Activated effector memory CD4-positive, alpha-beta T cell treated with Interleukin-2 at 50 U/mL for 16 hours (primary cell): ENCODE measurements at places on chromosomes 7 and 10.

DNA sequence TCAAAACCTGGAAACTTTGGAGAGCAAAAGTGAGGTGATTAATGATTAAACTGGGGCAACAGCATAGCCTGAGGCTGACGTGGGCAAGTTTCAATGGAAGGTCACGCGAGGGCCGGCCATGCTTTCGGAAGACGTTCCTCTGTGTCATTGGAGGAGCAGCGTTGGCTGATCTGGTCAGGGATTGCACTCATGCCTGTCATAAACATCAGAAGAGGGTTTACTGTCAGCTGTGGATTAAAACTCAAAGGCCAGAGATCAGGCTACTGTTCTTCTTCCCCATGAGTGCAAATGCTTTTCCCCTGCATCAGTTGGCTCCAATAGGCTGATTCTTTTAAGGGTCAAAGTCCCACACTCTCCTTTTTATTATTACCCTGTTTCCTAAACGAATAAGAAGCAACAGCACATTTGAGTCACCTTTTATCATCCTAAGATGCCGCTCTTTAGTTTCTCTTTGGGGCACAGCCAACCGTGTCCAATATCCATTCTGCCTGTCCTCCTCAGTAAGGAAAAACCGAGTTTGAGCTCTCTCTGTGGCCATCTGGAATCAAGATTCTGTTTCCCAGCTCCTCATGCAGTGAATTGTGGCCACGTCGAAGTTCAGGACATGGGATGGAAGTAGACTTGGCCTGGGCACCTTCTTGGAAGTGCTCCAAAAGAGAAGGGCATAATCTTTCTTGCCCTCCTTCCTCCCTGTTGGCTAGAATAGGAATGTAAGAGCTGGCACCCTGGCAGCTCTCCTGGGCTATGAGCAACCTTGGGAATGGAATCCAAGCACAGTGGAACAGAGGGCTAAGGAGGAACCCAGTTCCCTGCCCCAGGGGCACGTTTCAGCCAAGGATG is 62.5 kb upstream of the INSIG1 start:
- no peak for DNase-seq

DNA sequence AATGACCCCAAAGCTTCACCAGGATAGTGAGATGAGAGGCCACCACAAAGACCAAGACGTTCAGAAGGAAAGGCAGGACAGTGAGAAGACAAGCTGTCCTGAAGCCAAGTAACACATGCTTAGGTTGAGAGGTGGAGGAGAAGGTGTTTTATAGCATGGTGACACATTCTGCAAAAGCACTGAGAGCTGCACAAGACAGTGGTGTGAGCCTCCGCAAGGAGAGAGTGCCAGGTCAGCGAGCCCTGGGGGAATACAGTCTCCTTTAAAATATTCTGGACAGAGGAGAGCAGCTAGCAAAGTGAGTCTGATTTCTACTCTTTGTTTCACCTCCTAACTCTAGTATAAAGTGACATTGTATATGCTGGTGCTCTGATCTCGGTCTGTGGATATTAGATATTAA is 68.0 kb upstream of the VKORC1L1 start:
- no peak for DNase-seq

GRCh38 chr7:1476859-1477258 is 17.6 kb upstream of the MICALL2 start:
- no peak for DNase-seq

DNA sequence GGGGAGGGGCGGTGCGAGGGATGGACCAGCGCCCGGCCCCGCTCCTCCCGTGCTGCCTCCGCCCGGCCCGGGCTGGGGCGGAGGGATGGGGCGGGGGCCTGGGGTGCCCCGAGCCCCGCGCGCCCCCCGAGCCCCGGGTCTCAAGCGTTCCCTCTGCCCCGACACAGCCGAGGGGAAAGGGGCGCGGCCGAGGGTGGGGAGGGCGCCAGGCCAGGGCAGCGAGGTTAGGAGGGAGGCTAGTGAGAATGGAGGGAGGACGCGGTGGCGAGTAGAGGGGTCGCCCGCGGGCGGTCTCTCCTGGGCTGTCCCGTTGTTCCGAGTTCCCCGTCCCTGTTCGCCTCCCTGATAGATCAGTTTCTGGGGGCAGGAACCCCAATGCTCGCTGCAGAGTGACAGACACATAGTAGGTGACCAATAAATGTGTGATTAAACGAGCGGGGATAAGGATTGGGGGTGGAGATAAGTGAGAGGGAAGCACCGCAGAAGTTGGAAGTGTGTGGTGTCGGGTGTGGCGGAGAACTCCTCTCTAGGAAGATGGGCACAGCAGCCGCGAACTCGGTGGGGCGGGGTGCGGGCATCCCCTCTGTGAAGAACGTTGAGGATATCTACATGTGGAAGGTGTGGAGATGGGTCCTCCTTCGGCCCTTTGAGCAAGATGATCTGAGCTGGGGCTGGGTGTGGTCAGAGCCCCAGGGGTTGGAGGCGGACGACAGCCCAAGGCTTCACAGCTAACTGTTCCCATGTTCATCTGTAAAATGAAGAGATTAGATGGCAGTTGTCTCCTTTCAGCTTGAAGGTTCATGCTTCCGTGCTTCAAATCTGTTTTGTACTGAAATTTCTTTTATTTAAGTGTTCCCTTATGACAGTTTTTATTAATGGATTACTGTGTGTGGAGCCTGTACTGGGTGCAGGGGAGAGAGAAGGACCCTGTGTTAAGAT is 580 bp downstream of the ZNF775 start:
- DNase-seq = no peak

DNA sequence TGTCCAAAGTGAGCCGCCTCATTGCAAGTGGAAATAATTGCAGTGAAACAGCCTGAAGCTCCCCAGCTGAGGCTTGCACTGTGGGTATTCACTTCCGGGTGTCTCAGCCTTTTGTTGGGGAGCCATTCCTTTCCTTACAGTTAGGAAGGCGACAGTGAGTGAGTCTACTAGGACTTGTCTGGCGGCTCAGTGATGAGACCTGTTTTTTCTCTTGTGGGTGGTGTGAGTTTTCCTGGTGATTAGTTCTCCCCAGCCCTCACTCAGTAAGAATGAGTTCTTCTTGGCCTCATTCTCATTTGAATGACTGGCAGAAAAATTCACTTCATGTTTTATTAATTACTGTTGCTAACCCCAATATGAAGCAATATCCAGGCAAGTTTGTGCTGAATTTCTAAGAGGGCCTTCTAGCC is 2.6 kb downstream of the PGAM1 start:
- DNase-seq = no peak

GRCh38 chr10:132580143-132580542 is 42.6 kb downstream of the INPP5A start:
- no peak for DNase-seq

- DNase-seq = no peak
Measured at GRCh38 chr7:132577206-132578049, 1.2 kb upstream of the PLXNA4 start.

GRCh38 chr10:126674741-126675515 is 4.4 kb upstream of the C10orf90 start:
- DNase-seq = no peak

GRCh38 chr10:2119316-2119715 is 382.0 kb upstream of the ADARB2 start:
- no peak for DNase-seq

GRCh38 chr10:117965984-117966383 is 80.8 kb downstream of the RAB11FIP2 start:
- DNase-seq = no peak

DNA sequence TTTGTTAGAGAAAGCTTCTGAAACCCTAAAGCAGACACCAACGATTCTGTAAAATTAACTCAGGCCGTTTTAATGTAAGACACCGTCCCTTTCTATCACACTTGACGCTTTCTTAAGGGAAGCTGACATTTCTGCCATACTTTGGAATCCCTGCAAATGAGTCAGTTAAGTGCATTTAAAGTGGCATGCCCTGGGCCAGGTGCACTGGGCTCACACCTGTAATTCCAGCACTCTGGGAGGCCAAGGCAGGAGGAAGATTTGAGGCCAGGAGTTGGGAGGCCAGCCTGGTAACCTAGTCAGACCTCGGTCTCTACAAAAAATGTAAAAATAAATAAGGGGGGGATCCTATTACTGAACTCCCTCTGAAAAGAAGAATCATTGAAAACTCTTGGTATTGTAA is 4.4 kb downstream of the UBE2H start:
- DNase-seq = no peak

DNA sequence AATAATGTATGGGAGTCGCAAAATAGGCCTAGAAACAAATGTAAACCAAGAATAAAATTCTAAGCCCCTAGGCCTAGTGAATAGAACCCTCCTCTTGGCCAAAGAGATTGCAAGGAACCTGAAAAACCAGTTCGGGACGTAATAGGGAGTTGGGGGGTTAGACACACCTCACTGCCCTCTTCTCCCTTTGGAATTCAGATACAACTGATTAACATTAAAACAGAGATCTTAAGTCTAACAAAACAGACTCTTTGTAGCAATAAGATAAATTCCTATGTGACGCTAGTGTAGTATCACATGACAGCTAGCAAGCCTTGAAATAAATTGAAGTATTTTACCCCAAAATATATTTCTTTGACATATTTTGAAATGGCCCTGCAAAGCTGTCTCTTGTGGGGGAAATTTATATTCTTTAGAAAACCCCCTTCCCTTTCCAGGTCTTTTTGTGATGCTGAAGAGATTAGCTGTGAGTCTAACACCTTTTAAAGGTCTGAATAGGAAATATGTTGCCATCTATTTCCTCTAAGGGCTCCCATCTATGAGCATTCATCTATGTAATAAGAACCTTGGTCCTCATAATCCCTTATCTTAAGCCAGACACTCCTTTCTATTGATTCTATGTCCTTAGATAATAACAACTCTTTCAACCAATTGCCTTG is 623.4 kb upstream of the NRG3 start:
- no peak for DNase-seq

GRCh38 chr10:88616250-88616977 is 29.9 kb downstream of the LIPJ start:
- no peak for DNase-seq

GRCh38 chr7:14339861-14340260 is 350.4 kb upstream of the ETV1 start:
- no peak for DNase-seq

DNA sequence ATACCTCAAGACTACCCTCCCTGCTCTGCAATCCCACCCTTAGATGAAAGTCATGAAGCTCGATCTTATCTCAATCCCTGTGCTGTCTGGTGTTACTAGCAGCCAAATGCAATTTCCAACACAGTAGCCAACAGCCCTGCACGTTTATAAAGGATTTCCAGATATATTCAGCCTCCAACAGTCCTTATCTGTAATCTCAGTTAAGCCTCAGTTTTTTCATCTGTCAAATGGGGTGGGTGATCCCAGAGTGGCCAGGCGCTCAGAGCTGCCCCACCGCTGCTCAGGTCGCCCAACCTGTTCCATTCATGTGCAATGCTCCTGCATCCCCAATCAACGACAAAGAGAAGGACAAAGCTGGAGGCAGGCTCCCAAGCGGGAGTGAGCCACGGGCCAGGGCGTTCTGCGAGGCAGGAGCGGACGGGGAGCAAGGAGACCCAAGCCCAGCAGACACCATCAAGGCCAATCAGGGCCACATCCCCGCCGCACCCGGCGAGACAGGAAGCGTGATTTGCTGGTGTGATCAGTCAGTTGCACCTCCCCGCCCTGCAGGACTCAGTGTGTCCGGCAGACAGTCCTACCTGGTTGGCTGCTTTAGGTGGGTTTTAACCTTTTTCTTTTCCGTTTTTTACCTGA is 19.7 kb downstream of the PDGFA start:
- DNase-seq = no peak

GRCh38 chr7:134504660-134505164 is 22.7 kb upstream of the AKR1B10 start:
- DNase-seq = no peak

- no peak for DNase-seq
Measured at GRCh38 chr10:79138449-79139123, 69.8 kb downstream of the ZMIZ1 start.

GRCh38 chr7:132168239-132168638 is 408.0 kb downstream of the PLXNA4 start:
- DNase-seq = no peak

- DNase-seq = no peak
Measured at GRCh38 chr7:127650847-127651555, 993 bp upstream of the SND1 start.

DNA sequence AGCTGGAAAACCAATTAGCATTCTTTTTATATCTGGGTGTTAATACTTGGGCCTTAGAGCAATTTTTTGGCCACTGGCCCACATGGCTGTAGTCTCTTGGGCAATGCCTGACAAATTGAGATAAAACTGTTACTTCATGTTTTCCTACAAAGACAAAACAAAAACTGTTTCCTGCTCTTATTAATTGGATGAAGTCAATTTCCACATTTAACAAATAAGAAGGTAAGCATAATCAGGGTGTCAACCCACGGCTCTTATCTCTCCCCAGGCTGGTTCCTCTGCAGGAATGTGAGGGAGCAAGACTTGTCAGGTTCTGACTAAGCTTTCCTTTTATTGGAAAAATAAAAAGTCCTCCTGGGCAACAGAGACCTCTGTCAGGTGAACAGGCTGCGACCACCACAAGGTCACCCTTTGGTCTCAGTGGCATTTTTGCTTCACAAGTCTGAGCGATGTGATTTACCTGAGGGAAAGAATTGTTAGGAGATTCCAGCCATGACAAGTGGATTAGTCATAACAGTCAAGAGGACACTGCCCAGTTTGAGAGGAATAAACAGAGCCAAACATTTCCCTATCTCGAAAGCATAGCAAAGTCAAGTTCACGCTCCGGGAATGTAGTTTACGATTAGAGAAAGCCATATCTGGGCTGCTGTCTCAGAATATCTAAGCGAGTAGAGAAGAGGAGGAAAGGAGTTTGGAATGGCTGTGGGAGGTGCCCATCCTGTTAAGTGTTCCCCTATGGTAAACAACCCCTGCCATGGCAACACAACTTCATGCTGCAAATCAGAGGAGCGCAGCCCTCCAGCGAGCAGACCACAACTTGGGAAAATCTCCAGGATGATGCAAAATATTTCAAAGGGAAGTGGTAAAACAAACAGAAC is 144.4 kb downstream of the TES start:
- DNase-seq = no peak

DNA sequence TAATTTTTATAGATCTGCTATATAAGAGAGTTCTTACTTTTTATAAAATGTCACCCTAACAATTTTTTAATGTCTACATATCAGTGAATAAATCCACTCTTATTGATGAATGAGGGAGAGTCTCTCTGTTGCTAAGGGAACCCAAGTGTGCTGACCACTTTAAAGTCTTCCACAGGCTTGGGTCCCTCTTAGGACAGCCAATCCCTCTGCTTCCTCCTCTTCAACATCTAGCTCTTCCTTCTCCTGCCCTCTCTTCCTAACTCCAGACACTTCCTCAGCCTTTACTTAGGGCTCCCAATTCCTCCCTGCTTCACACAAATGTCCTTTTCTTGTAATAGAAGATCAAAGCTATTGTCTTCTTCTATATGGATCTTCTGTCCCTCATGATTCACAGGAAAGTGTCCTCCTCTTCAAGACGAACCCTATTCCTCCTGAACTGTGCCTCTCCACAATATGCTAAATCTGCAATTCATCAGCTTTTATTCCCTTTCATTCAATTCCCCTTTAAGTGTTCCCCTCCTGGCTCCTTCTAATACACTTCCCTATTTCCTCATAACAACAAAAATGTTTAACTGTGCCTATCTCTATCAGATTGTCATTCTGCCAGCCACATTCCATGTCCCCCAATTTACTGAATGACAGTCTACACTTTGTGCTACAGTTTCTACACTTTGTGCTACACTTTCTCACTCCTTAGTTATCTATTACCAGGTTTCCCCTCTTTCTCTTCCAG is 37.7 kb downstream of the CDK6 start:
- no peak for DNase-seq
